ENCODE measurements at places on chromosomes 3 and 15.

- no peak for DNase-seq
These were observed 7.8 kb downstream of the MELTF start for GRCh38 chr3:197021729-197022404.

DNA sequence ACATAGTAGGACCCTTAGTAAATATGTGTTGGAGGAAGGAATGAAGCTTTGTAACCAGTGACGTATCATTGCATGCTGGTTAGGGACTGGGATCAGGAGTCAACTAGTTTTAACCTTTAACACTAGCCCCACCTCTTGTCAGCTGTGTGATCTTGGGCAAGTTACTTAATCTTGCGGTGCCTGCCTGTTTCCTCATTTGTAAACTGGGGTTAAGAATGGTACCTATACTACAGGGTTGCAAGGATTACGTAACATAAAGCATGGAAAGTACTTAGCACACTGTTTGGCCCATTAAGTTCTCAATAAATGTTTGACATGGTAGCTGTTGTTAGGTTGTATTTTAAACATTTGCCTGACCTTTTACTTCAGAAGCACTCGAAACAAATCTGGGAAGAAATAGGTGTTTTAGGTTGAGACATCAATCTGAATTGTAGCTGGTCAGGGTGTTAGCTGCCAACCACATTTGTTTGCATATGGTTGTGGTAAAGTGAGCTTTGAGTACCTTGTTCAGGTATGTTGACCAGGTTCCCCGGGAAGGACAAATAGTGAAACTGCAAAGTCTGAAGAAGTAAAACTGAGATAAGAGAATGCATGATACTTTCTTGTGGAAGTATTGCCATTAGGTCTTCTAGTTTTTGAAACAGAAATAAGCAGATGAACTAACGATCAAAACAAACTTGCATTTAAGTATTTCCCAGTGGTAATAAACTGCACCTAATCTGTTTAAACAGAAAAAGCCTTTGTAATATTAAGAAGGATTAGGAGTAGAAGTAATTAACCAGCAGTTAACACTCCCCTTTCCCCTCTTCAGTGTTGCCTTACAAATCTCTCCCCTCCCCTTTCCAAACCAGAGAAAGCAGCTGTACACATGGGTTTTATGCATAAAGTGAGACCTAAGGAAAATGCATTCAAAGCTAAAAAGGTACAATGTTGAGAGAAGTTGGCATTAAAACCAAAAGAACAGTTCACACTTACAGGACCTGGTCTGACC, 25.8 kb upstream of the SCAANT1 start:
- DNase-seq, result no peak

DNA sequence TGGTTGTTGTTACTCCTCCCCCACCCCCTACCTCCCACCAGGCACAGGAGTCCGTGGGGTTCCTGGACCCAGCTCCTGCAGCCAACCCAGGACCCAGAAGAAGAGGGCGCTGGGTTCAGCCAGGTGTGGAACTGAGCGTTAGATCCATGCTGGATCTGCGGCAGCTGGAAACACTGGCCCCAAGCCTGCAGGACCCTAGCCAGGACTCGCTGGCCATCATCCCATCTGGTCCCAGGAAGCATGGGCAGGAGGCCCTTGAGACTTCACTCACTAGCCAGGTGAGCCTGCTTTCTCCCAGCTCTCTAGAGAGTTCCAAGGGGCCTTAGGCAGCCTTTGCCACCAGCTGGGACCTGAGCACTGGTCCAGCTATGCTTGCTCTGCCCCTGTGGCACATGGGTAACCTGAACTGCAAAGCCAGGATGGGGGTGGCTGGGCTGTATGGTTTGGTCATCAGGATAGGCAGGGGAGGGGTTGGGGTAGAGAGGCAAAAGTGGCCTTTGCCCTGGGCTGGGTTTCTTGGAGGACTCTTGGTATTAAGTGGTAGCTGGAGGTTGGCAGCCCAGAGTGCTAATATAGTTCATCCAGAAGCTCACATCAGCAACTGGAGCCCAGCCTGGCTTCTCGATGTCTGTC, 7.0 kb upstream of the JMJD7 start:
- DNase-seq, result no peak

GRCh38 chr3:70770650-70771049, 458.2 kb upstream of the MDFIC2 start:
- no peak for DNase-seq

GRCh38 chr3:169818316-169818715, 5.6 kb upstream of the LRRC34 start:
- no peak for DNase-seq

GRCh38 chr3:101828691-101829436, 20.4 kb upstream of the NFKBIZ start:
- DNase-seq, result no peak

DNA sequence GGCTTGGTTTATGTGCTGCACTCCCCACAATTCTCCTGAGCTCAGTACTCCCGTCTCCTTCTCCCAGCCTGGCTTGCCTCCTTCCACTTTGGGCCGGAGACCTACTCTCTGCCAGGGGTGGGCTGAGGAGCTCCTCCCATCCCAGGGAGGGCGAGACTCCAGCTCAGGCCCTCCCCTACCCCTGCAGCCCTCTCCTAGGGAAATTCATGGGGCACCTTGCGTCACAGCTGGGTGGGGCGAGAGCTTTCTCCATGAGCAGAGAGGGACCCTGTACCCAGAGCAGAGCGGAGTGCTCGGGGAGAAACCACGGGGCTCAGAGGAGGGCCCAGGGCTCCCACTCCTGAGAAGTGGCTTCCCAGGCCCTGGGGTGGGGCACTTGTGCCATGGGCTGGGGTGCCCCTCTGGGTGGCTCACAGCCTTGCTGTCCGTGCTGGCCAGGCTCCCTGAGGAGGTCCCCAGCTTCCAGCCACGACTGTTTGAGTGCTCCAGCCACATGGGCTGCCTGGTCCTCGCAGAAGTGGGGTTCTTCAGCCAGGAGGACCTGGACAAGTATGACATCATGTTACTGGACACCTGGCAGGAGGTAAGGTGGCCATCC, 13.3 kb downstream of the VILL start:
- no peak for DNase-seq

DNA sequence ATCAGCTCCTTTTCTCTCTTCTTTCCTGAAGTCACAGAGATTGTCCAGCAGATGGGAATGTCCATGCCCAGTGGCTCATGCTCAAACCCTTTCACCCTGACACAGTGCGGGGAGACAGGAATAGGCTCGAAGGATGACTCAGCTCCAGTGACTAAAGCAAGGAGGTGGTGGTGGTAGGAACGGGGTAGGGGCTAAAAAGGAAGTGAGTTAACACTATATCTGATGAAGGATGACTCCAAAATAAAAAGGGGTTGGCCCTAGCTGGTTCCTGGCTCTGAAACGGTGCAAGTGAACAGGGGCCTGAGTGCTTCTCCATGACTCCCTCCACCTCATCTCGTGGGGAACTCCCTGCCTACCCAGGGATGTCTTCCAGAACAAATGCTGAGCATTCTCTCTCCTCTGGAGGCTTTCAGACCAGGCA, 167.4 kb upstream of the LPP start:
- no peak for DNase-seq

DNA sequence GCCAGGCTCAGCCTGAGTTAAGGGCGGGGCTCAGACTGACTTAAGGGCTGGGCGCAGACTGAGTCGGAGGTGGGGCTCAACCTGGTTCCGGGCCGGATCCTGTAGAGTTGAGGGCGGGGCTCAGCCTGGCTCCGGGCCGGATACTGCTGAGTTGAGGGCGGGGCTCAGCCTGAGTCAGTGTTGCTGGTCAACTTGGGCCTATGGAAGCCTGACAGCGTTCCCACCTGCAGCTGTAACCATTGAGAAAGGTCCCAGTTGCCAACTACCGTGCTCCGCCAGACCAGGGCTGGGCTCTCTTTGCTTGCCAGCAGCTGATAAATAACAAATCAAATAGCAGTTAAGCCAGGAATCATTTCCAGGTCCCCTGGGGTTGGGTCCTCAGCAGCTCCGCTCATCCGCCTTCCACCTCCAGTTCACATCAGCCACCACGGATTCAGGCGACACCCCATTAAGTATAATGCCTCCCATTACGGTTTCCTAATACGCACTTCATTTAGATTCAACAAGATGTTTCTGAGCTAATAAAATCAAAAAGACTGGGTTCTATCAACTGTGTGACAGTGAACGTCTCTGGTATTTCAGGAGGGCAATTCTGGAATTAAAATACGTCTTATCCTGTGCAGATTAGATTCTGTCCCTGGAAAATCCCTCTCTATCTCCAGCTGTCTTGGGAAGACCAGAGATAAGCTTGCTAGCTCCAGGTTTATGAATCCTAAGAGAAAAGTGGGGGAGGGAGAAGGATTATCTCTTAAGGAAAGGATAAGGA, 7.3 kb downstream of the GRIP2 start:
- no peak for DNase-seq

- no peak for DNase-seq
These were observed 13.4 kb downstream of the STT3B start for GRCh38 chr3:31546162-31546561.

- no peak for DNase-seq
These were observed 6.8 kb upstream of the KBTBD12 start for GRCh38 chr3:127908202-127908601.

GRCh38 chr15:25678500-25678855, 184.6 kb downstream of the ATP10A start:
- DNase-seq, result no peak

GRCh38 chr3:121956363-121956762, 62.2 kb downstream of the SLC15A2 start:
- DNase-seq, result no peak

GRCh38 chr3:114217266-114217665, 20.1 kb downstream of the ZNF80 start:
- DNase-seq, result peak; percentile 49

- DNase-seq, result no peak
These were observed 57.2 kb downstream of the UBE3A start for GRCh38 chr15:25381579-25381978.

DNA sequence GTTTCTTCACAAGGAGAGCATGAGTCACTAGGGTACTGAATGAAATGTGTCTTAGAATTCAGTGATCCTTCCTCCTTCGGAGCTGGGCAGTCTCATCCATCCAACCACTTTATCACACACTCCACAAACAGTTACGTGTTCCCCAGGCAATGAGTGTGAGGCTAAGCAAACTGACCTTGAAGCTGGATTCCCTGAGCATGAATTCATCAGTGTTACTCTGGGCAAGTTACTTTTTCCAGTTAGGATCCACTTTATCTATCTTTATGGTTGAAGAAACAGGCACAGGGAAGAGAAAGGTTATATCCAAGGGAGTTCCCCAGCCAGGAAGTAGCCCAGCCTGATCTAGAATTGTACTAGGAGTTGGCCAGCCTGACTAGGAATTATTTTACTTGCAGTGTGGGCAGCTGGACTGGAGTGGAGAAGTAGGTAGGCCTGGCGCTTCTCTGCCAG, 17.1 kb upstream of the GCNT3 start:
- no peak for DNase-seq

DNA sequence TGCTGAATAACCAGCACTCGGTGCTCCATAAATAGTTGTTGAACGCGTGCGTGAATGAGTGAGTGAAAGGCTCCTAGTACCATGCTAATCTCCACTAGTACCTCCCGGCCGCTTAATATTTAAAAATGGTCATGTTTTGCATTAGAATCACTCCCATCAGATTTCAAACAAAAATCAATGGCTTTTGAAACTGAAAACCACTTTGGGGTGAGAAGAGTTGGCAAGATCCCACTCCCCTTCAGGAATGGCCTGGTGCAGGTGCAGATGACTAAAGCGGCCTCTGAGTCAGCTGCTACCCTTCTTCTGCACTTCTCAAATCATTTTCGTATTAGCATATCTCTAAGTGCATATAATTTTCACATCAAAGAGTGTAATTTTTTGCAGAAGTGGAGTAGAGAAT, 425.3 kb upstream of the PROK2 start:
- DNase-seq, result no peak

DNA sequence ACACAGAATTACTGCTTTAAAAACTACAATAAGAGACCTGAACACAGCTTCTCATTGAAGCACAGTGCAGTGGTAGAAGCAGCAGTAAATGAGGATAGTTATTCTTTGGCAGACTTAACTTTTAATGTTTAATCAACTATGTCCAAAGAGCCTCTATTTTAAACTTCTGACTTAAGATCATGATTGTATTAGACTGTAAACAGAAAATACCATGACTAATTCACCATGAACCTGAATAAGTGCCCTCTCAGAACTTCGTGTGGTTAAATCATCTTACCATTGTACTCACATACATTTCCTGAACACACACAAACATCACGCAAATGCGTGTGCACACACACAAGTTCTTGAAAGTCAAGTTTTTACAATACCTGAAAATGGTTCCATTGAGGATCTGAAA, 13.9 kb downstream of the CEP152 start:
- DNase-seq, result no peak

- DNase-seq, result no peak
These were observed 7.1 kb downstream of the POMGNT2 start for GRCh38 chr3:43098761-43099160.

DNA sequence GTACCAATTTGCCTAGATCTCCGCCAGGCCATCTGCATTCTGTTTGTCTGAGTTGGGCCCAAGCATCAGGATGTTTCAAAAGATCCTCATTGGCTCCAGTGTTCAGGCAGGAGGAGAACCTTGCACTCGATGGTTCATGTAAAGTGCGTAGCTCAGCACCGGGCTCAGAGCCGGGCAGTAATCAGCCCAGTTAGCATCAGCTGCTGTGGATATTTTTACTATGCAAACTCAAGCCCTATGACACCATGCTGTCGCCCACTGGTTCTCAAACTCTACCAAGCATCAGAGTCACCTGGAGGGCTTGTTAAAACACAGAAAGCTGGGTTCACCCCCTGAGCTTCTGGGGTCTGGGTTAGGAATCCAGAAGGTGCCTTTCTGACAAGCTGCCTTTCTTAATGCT, 310.8 kb downstream of the SHQ1 start:
- DNase-seq, result no peak

- DNase-seq, result no peak
These were observed 37.9 kb upstream of the MYH15 start for GRCh38 chr3:108548304-108548703.

- DNase-seq, result peak; percentile 57
These were observed 47.4 kb upstream of the CRTC3 start for GRCh38 chr15:90482124-90483011.

DNA sequence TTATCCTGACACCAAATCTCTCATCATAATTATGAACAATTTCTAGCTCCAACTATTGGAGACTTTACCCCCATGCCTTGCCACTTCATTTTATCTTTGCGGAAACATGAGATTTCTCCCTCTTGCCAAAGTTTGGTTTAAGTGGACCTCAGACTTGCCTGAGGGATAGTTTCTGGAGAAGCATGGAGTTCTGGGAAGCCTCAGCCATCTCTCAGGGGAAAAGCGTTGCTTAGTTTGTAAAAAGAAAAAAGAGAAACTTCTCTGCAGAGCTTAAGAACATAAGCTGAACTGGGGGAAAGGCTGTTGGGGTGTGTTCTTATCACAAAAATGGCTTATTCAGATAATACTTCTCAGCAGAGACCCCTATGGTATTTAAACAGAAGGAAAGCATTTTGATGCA, 347.4 kb upstream of the ADAMTS9 start:
- DNase-seq, result no peak

Data from NCI-H2171 treated with DMSO at 0.1 percent for 48 hours (cell line).